Stimulated activated CD8-positive, alpha-beta memory T cell treated with anti-CD3 and anti-CD28 coated beads, Interleukin-7, amount 100 ng/mL, for 24 hours (primary cell): ENCODE measurements at places on chromosomes 1 and 21.

DNA sequence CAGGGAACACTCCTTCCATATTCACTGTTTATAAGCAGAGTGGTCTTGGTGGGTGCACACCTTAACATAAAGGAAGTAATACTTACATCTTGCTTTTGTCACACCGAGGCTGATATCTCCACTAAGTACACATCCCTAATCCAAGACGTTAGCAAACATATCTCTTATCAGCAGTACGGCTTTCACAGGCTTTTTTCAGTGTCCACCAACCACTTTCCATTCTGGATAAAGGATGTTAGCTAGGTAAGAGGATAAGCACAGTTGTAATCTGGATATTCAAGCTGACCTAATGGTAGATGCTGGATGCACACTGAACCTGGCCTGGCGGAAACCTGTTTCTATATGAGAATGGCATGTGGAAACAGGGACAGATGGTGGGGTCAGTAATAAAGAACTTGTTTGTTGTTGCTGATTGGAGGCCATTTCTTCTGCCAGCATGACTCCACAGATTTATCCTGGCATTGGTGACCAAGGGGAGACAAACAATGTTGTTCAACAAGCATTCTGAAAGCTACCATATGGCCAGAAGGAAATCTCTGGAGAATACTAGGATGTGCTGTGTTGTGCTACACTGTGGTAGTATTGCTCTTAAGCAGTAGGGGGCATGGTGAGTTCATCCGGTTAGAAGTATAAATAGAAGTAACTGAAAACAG is 416.4 kb downstream of the PTBP2 start:
- no peak for DNase-seq

DNA sequence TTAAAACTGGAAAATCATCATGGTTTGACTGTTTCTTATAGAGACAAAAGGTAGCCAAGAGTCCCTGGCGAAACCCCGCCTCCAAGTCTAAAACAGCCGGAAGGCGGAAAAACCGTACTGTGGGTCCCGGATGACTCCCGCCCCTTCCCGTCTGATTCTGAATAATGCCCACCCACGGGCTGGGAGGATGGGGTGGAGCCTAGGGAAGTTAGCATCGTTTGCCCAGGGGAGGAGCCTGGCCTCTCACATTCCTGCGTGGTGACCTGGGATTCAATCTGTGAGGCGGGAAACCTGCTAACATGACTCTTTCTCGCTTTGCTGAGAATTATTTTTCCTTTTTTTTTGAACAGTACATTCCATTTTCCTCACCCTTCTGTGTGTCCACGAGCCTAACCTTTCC is 124.9 kb downstream of the KCNK1 start:
- DNase-seq, result no peak

GRCh38 chr1:100087396-100087795 is 45.3 kb downstream of the SASS6 start:
- no peak for DNase-seq

GRCh38 chr1:28507247-28507645 is 1.4 kb downstream of the RCC1 start:
- no peak for DNase-seq

DNA sequence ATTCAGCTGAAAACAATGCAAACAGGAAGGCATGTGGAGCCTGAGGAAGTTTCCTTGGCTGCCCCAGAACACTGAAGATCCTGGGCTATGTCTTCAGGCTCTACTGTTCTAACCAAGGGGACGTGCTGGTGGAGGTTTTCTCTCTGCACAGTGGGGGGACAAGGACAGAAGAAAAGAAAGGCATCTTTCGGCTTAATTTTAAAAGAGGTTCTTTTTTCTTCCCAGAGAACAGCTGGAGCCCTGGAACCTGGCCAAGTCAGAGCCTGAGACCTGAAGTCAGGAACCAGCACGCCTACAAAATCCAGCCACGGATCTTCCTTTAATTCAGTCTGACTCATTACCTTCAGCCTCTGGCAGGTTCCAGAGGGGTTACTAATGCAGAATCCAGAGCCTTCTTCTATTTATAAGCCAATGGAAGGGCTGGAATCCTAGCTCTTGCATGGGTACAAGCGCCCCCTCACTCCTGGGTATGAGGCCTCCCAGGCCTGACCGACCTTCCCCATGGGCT is 19.8 kb downstream of the CTNNBIP1 start:
- no peak for DNase-seq

- no peak for DNase-seq
Observed at GRCh38 chr1:1243807-1244191, 2.7 kb downstream of the C1QTNF12 start.

- DNase-seq, result no peak
Observed at GRCh38 chr21:31335957-31336738, 7.9 kb downstream of the TIAM1 start.

GRCh38 chr1:201542309-201543035 is 3.5 kb downstream of the NAV1 start:
- no peak for DNase-seq

GRCh38 chr1:205706601-205707502 is 26.5 kb upstream of the SLC45A3 start:
- DNase-seq, result no peak

DNA sequence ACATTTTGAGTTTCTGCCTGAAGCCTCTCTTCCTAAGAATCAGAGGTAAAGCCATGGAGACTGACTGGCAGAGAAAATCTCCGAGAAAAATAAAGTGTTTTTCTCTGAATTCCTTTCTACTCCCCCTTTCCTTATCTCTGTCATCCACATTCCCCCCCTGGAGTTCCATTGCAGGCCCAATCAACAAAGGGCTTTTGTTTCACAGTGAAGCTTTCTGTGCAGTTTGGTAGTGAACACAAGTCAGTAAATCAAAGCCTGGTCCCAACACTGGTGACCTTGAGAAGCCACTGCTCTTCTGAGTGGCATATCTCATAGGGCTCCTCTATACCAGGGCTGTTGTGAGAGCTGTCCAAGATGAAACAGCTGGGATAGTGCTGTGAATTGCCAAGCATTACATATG is 228.4 kb downstream of the SEC16B start:
- no peak for DNase-seq

DNA sequence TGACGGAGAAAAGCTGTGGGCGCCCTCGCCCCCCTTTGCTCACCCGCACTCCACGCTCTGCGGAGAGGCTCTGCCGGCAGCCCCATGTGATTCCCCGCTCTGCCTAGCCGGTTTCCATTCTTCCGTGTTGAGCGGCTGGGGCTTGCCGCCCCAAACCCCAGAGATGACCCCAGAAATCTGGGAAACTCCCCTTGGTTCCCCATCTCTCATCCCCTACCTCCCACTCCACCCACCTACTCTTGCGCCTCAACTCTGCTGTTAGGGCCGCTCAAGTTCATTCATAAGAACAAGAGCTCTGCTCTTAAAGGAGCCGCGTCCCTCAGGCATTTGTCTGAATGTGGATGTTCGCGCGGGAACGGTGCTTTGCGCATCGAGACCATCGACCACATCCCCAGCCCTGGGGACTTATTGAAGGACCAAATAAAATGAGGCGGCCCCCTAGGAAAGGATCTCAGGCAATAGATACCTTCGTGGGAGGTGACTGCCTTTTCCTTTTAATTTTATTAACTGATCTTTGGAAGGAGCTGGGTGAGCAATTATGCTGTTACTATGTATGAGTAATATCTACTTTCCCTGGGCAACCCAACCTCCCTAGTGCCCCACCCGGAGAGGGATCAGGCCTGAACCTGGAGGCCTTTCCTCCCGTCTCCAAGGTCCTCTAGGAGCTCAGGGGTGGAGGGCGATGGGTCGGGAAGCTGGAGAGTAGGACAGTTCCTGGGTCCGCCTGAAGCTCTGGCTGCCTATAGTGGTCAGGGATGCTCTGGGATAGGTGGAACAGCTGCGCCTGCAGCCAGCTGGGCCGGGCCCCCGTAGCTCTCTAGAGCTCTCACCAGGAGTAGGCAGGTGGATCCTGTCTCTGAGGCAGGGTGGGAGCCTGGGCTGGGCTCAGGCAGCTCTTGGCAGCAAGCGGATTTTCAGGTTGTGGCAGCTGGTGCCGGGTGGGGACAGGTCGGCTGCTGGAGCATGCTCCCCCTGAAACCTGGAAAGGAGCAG is 898 bp downstream of the MFSD2A start:
- DNase-seq, result peak; percentile 26

GRCh38 chr1:246639732-246640131 is 73.5 kb downstream of the CNST start:
- no peak for DNase-seq

DNA sequence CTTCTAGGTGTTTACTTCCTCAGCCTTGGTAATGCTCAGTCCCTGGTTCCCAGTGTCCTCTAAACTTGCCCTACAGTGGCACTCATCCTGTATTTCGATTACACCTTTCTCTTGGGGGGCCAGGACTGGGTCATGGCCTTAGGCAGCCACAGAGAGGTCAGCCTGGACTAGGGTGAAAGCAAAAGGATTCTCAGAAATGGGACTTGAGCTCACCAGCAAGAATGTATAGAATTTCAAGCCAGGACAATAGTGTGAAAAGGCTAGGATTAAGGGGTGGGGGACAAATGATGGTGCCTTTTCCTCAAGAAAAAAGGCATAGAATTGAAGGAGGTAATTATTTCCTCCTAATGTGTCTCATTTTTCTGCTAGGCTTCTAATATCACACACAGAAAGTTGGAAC is 166.8 kb upstream of the RUNX1 start:
- no peak for DNase-seq
